HFFc6 (cell line): ENCODE measurements at places on chromosomes 13 and 19. TPM values are rescaled to one million over a fixed set of nuclear protein-coding genes. Genes with fewer than 3 reads are reported as not detected.
A peak's percentile ranks its signal among the peaks of the same experiment; 100 is the strongest.

Gene OR7G2
- total RNA-seq: not detected in 3 replicates

Gene KLK1
- not detected in 3 replicates for total RNA-seq

DNA sequence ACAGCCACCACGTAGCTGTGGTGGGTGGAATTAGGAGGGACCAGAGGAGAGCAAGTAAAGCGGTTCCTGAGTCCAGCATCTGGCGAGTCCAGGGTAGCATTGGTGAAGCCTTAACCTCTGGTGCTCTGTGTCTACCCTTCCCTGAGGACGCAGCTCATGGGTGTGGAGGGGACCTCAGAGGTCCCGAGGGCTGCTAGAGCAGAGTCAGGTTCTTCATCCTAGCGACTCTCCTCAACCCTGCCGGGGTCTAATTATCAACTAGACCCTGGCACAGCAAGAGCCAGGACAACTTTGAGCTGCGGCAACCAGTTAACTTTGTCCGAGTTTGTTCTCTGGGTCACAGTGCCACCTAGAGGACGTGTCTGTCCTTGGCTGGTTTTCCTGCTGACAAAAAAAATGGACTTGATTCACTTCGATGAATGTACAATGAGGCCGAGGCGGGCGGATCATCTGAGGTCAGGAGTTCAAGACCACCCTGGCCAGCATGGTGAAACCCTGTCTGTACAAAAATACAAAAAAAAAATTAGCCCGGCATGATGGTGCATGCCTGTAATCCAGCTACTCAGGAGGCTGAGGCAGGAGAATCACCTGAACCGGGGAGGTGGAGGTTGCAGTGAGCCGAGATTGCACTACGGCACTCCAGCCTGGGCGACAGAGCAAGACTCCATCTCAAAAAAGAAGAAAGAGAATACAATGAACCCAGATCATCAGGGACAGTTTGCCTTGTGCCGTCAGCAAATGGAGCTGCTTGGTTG, 25.0 kb downstream of the TSSK6 start:
- no peaks in the 10 kb centered on the region for H3K36me3 ChIP-seq
- H3K27ac ChIP-seq: peak overlapping the region; percentile 98
- H3K27me3 ChIP-seq: peaks cover 1% of the 10 kb centered on the region; the same call in 1 of the 2 replicates
- DNase-seq: peak; percentile 75
- H3K4me3 ChIP-seq: peak overlapping the region; percentile 77

- H3K36me3 ChIP-seq: no peaks in the 10 kb centered on the region
- H3K4me3 ChIP-seq: no peak overlapping the region
- no peaks in the 10 kb centered on the region for H3K27me3 ChIP-seq
- no peak for DNase-seq
Measured at GRCh38 chr13:28564030-28564429, 69.1 kb upstream of the FLT1 start.

GRCh38 chr19:29294343-29294811, 81.4 kb upstream of the UQCRFS1 start:
- 0 out of 2 replicates have a peak, but pooled peaks cover 10% of the 10 kb centered on the region for H3K4me1 ChIP-seq
- no peak overlapping the region for H3K27ac ChIP-seq
- H3K27me3 ChIP-seq: peaks cover 5% of the 10 kb centered on the region; the same call in 1 of the 2 replicates
- no peak for DNase-seq
